Subcutaneous preadipocyte (primary cell): ENCODE measurements at places on chromosomes 2 and 18. TPM values are rescaled to one million over a fixed set of nuclear protein-coding genes. Genes with fewer than 3 reads are reported as not detected.

Gene RAB6C
- total RNA-seq = not detected in 2 replicates

Gene ASB1
- 23.5 and 28.2 TPM in 2 replicates for total RNA-seq

Gene SH2D6
- under 0.01 TPM in 1 of 2 replicates, not detected in the other for total RNA-seq

Gene ZNF2
- 7.0 and 7.2 TPM in 2 replicates for total RNA-seq

Gene KCTD1
- 6.6 and 11.7 TPM in 2 replicates for total RNA-seq

Gene MATN3
- total RNA-seq = 0.39 and 0.73 TPM in 2 replicates

Gene NPAS2
- total RNA-seq = 12.9 and 13.2 TPM in 2 replicates

Gene TMEM127
- total RNA-seq = 19.5 and 22.7 TPM in 2 replicates

Gene ARHGEF33
- total RNA-seq = 0.20 and 0.37 TPM in 2 replicates

Gene MROH2A
- total RNA-seq = not detected in 2 replicates

Gene C1QL2
- not detected in 2 replicates for total RNA-seq

Gene ADAM23
- total RNA-seq = 3.1 and 3.7 TPM in 2 replicates

Gene GALR1
- under 0.01 TPM in 1 of 2 replicates, not detected in the other for total RNA-seq

Gene RTP5
- total RNA-seq = not detected in 2 replicates

Gene DNAH6
- under 0.01 and 0.37 TPM in 2 replicates for total RNA-seq

Gene DSG2
- total RNA-seq = 0.39 and 3.7 TPM in 2 replicates

Gene GALNT5
- 1.8 TPM in 2 replicates for total RNA-seq

Gene ASB18
- total RNA-seq = not detected in 2 replicates

Gene CNTNAP5
- not detected in 2 replicates for total RNA-seq

Gene DNAH7
- 0.39 and 0.73 TPM in 2 replicates for total RNA-seq

Gene CMPK2
- total RNA-seq = 0.73 and 1.4 TPM in 2 replicates

Gene CDH2
- 1.1 and 5.7 TPM in 2 replicates for total RNA-seq

Gene SAG
- total RNA-seq = not detected in 2 replicates

Gene TMEM198
- total RNA-seq = 1.2 and 3.3 TPM in 2 replicates

Gene ELP2
- 77.2 and 90.9 TPM in 2 replicates for total RNA-seq

Gene RPE
- total RNA-seq = 71.9 and 72.0 TPM in 2 replicates

Gene STARD6
- total RNA-seq = under 0.01 TPM in 1 of 2 replicates, not detected in the other
